ENCODE measurements at places on chromosomes 2 and 18.
A peak's percentile ranks its signal among the peaks of the same experiment; 100 is the strongest.

GRCh38 chr2:106095478-106096298, 98.4 kb downstream of the UXS1 start:
- DNase-seq = no peak

DNA sequence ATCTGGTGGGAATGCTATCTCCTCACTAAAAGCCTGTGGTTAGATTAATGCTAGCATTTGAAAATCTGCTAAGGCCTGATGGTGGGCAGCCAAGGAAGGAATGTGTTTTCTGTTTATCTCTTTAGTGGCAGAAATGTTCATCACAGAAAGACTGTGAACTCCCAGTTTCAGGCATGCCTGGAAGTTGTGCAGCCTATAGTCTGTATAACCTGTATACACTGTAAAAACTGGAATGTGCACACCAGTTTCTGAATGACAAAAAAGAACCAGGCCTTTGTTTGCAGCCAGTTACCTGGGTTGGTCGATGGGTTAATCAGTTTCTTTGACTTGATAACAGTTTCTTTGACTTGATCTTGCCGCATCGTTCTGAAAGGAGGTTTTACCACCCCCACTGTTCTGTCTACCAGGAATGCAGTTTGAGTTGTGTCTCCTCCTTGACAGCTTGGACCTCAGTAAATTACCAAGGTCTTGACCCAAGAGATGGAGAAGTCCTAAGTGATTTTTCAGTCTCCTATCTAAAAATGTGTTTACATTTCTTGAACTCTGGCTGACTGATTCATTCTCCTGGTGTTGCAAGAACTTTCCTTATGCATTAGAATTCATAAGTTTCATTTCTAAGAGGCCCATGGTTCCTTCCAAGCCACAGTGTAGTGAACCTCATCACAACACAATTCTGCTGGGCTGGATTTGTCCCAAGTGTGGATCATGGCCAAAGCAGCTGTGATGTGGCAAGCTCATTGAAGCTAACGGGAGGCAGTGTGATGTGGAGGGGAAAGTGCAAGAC, 62.2 kb downstream of the KIAA2012 start:
- peak; percentile 59 for DNase-seq

- DNase-seq = no peak
Measured at GRCh38 chr2:10356439-10356811, 53.7 kb downstream of the HPCAL1 start.

DNA sequence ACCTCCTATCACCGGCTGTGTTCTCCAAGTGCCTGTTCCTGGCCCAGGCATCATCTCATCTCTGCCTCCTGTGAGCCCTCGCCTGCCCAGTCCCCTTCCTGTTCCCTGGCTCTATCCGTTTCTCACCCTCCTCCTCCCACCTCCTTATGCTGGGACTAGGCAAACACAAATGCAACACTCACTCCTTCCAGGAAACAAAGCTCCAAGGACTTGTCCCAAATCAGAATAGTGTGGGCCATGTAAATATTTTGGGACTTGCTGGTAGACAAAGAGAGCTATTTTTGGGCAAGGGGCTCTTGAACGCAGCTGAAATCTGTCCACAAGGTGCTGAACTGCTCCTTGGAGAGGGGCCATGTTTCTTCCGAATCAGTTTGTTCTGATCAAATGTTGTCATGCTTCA, 25.3 kb downstream of the MBP start:
- DNase-seq = no peak

GRCh38 chr2:22056621-22057132, 932.9 kb downstream of the TDRD15 start:
- no peak for DNase-seq

- no peak for DNase-seq
Measured at GRCh38 chr18:27717816-27718215, 459.1 kb downstream of the CDH2 start.
